ENCODE measurements at places on chromosomes 2 and 18.

- DNase-seq, result no peak
Measured at GRCh38 chr18:23165271-23166068, 30.2 kb downstream of the CABLES1 start.

DNA sequence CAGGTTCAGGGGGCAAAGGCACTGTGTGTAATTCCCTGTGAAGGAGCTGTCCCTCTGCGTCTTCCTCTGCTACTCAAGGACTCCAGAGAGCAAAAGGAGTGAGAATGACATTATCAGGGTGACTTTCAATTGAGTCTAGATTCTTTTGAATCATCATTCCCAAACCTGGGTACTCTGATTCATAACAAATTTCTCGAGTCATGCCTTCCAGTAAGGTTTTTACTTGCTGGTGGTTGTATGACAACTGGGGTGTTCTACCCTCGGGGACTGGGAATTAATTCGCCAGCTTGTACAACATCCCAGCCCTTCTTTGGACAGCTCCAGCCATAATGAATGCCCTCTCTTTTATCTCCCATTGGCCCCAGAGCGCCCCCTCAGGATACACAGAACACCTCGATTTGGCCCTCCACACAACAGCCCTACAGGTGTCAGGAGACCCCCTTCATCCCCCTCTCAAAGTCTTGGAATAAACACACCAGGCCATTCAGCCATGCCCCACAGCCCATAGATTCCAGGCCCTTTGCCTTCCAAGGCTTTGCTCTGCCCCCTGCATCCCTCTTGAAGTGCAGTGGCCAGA, 254.5 kb downstream of the KLHL29 start:
- DNase-seq, result no peak

DNA sequence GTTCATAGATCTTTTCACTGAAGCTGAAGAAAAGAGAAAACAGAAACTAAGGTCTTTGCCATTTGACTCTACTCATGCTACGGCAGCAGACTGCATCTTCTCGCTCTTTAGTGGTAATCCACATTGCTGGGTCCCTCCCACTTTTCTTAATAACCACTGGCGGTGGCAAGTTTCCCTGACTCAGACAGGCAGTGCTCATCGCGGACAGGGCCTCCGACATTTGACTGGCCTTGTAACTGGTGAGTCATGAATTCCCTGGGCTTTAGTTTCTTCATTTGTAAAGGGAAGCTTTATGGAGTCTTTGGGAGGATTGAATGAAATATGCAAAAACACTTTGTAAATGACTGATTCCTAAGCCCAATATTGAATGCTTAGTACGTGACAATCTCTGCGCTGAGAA, 238.2 kb upstream of the RBBP8 start:
- no peak for DNase-seq

GRCh38 chr2:108936076-108936864, 52.8 kb downstream of the EDAR start:
- DNase-seq, result no peak

- no peak for DNase-seq
Measured at GRCh38 chr2:159712929-159713420, 669 bp downstream of the MARCHF7 start.

- DNase-seq, result no peak
Measured at GRCh38 chr2:11597538-11598225, 63.8 kb downstream of the GREB1 start.

DNA sequence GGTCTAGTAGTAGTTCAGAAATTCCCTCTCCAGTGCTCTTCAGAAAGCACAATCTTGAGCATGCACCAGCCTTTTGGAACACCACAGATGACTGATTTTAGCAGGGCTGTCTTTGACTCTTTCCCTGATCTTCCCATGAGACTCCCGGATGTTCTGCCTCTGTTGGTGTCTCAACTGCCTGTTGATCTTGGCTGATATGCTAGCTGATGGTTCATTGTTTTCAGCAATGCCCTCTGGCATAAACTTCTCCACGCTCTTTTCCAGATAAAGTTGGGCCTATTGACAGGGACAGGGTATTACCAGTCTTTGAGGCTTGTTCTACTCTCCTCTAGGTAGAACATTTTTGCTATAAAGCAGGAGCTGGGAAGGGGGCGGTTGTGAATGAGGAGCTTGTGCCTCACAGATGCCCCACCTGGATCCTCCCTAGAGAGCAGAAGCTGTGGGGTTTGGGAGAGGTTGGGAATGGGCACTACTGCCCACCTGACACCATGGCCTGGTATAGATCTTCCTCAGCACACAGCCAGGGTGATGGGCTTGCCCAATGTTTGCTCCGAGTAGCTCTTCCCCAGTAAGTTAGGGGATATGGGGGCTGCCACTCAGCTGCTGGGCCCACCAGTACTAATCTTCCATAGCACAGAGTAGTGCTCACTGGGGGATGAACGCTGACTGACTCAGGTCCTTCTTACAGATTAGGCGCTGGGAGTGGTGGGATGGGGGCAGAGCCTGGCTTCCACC, 111.3 kb downstream of the PTGR3 start:
- DNase-seq, result no peak
